T-cell (primary cell): ENCODE measurements at places on chromosomes 12 and 14.

GRCh38 chr12:9731797-9732196 lies 1.1 kb downstream of the CLECL1 start:
- DNase-seq, result no peak

DNA sequence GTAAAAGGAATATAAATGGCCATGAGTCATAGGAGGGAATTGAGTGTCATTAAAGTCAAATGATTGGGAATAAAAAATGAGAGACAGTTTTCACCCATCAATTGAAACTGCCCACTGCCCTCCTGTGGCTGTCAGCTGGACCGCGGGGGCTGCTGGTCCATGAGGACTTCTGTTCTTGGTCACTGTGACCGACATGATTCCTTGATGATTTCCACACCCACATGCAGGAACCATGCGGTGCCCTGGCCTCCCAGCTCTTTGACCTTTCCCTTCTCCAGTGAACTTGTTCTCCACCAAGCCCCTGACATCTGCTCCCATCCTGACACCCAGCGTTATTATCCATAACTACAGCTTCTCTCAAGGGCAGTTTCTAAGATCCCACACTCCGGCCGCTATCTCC lies 48.4 kb downstream of the C12orf75 start:
- no peak for DNase-seq

GRCh38 chr14:59582845-59583509 lies 6.4 kb upstream of the CCDC175 start:
- no peak for DNase-seq

DNA sequence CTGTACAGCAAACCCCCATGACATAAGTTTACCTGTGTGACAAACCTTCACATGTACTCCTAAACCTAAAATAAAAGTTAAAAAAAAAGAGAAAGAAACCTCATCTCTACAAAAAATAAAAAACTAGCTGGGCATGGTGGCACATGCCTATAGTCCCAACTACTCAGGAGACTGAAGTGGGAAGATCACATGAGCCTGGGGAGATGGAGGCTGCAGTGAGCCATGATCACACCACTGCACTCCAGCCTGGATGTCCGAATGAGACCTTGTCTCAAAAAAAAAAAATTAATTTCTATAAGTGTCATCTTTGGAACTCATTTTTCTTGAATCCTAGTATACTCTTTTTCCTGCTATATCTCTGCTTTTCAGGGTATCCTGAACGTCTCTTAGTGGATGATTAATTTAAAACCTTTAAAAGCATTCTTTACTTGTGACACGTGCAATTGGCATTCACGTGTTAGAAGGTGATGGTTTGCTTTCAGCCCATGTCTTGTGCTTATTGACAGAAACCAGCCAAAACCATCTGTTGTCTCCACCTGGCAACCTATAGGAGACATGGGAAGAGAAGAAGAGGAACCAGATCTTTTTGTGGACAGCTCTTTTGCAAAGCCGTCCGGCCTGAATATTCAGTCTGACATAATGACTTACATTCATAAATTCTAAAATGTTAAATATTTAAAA lies 30.6 kb upstream of the PPFIBP1 start:
- no peak for DNase-seq

DNA sequence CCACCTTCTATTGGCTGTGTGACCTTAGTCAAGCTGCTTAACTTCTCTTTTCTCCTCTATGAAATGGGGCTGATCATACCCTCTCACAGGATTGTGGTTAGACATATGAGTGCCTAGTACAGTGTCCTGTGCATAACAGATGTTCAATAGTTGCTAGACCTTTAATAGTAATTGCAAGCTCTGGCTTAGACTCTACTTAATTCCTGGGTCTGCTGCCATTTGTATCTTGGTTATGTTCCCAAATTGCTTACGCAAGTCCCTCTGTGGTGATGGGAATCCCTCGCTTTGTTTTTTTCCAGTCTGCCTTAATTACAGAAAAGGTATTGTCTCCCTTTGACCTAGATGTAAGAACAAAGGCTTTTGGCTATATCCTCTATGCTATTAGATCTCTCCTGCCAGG lies 15.1 kb downstream of the SUDS3 start:
- no peak for DNase-seq

DNA sequence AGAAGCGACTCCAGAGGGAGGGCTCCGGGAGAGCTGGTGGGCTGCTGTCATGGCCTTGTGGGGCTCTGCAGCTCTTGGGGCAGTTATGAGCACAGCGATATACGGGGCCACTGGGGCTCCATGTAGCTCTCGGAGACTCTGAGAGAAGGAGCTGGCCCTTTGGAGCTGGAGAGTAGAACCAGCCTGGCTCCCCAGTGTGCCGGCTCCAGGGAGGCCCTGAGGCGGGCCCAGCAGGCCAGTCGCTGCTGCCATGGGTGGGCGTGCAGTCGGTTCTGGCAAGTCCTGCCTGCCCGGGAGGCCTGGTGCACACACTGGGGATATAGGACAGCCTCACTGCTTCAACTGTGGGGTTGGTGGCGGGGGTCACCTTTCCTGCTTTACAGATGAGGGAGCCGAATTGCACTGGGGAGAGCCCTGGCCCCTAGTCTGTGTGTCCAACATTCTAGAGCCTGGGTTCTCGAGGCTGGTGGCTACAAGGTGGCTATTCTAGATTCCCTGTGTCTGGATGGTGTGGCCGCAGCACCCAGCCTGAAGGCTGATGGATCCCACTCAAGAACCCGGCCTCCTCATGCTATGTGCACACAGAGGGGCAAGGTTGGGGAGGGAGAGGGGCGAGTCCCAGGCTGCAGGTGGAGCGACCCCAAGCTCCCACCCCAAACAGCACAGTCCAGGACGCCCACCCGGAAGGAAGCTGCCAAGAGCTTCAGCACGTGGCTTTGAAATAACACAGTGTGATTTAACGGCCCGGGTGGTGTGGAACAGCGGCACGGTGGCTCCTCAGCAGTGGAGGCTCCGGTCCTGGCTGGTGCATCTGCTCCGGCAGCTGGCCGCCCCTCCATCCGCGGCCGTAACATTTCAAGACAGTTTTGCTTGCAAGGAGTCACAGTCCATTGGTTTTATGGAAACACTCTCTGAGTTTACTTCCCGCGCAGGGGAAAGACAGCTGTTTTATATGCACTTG lies 188.3 kb upstream of the C14orf180 start:
- DNase-seq, result no peak

DNA sequence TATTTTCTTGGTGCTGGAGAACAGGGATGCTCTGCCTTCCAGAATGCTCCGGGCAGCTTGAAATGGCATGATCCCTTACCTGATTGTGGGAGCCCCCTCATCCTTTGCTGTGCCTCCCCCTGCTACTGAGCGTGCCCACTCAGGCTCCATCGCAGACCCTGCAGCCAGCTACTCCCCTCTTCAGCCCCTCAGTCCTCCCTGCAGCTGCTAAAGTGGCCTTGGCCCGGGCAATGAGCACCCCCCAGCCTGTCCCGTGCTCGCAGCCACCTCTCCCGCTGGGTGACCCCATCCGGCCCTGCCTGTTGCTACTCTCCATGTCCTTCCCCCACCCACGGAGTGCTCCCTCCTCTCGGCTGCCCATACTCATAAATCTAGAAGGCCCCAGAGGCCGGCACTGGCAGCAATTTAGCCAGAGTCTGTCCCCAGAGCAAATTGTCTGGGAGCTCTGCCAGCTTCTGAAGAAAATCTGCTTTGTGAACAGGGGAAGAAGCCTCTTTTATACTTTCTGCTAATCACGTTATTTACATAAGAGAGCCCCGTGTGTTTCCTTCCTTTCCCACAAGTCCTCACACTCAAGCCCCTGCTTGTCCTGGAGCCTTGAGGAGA lies 143.7 kb upstream of the FRMD6 start:
- DNase-seq, result no peak

DNA sequence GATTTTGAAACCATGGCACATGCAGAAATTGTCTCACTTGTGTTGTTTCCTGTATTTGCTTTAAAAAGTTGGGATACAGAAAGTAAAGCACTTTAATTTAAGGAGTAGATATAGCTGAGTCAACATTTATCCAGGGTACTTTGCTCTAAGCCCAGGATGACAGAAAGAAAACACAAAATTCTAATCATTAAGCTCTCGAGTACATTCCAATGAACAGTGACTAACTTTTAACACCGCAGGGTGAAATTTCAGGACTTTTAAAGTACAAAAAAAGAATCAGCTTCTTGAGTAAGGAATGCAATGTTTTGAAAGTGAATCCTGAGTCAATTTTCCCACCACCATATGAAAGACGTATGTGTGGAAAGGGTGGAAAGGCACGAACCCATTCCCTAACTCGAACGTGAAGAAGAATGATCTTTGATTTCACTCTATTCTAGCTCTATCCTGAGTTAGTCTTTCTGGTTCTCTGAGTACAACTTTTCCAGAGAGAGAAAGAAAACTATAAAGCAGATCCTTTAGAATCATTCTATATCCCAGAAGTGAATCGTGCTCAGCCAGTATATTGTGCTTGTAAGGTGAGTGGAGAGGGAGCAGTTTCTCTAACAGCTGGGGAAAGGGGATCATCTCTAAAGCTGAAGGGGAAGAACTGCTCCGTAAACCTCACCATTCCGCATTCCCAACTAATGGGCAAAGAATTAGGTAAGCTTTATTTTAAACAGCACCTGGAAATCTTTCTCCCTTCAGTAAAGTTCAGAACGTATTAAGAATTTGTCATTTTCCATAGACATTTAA lies 779.0 kb upstream of the FLRT2 start:
- no peak for DNase-seq
